ENCODE measurements at places on chromosomes 1 and 21.

DNA sequence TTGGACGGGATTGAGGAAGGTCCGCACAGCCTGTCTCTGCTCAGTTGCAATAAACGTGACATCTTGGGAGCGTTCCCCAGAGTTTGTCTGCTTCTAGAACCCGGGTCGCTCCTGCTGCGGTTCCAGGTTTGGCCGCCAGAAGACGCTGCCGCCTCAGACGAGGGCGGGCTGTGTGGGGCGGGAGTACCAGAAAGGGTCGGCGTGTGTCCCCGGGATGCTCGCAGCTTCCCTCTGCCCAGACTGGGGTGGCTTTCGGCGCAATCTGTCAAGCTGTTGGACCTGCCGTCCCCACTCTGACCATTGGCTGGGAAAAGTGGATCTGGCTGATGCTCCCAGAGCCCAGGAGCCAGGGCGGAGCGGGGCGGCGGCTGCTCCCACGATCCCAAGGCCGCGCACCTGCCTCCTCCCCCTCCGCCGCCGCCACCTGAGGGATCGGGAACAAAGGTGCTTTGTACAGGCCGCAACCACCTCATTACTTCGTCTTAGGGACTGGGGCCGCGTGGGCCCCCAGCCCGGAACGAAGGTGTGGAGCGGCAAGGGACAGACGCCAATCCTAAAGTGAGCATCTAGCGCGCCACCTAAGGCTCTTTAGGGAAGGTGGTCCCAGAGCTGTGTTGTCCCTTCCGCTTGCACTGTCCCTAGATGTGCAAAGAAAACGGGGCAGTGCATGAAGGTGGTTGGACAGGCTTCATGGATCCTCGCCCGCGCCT lies 683 bp upstream of the EFNA4 start:
- no peak for DNase-seq

GRCh38 chr1:53641481-53642214 lies 97.3 kb downstream of the GLIS1 start:
- DNase-seq: no peak

GRCh38 chr1:7295946-7296345 lies 475.1 kb upstream of the VAMP3 start:
- no peak for DNase-seq

DNA sequence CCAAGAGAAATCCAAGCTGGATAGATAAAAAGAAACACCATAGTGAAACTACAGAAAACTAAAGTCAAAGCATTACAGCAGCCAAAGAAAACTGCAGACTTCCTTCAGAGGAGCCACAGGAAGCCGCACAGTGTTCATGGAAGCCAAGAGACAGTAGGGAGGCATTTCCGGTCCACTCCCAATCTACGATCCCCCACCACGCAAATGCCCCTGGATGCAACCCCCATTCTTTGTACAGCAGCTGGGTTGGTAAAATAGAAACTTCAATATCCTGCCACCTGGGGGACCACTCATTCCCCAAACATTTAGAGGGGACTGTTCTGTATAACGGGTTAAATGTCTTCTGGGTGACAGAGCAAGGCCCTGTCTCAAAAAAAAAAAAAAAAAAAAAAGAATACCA lies 43.9 kb upstream of the TSPEAR start:
- DNase-seq: no peak

- DNase-seq: no peak
These were observed 163.6 kb downstream of the GLUL start for GRCh38 chr1:182227864-182228547.

- no peak for DNase-seq
These were observed 29.9 kb upstream of the IGSF21 start for GRCh38 chr1:18077657-18078215.

DNA sequence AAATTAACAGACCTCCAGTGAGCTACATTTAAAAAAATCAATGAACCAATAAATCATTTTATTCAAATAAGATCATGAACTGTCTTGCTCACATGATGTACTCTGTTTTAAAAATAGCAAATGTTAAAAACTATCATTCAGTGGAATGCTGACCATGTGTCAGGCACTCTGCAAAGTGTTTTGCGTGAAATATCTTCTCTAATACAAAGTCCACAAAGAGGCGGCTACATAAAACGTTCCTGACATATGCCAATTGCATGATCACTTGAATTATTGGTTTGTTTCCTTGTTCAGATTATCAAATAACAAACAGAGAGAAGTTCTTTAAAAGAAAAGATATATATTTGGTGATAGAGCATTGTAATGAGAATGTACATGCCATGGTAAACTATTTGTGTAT lies 10.7 kb downstream of the FMO2 start:
- DNase-seq: no peak

DNA sequence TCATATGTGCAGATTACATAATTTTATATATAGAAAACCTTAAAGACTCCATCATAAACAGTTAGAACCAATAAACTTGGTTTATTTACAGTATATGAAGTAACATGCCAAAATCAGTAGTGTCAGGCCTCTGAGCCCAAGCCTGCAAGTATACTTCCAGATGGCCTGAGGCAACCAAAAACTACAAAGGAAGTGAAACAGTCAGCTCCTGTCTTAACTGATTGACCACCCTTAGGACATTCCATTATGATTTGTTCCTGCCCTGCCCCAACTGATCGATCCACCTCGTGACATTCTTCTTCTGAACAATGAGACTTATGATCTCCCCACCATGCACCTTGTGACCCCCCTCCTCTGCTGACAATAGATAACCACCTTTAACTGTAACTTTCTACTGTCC lies 630.3 kb downstream of the AMY1C start:
- no peak for DNase-seq

DNA sequence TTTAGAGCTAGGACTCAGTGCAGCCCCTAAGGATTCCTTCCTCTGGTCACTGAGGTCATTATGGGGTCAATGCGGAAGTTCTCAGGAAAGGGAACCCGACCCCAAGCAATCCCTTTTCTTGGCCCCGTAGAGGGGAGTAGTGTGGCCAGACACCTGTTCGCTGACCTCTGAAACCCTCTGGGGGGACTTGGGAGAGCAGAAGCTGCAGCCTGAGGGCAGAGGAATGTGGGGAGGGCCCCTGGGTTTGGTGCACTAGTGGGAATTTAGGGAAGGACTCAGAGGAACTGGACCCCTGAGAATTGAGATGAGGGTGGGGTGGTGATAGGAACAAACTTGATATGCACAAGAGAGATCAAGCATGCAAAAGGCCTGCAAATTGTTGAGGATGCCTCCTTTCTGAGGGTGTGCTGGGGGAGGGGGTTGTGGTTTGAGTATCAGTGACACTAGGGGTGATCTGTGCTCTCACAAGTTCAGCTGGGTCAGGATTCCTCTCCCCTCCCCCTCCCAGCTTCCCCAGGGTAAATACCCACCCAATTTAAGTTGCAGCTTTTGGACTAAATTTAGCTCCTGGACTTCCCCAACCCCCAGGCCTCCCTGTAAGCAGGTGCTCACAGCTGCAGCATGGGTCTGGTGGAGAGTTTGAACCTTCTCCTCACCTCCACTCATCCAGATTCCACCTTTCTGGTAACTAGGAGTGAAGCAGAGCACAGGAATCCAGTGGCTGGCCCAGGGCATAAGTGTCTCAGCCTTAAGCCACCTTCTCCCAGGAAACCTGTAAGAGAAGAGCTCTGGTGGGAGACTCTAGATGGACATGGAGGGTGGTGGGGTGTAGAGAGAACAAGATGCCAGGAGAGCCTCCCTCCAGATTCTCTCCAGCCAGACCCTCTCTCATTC lies 13.5 kb downstream of the ADAMTSL4 start:
- no peak for DNase-seq

- no peak for DNase-seq
These were observed 31.2 kb downstream of the KCNA10 start for GRCh38 chr1:110487726-110488125.

DNA sequence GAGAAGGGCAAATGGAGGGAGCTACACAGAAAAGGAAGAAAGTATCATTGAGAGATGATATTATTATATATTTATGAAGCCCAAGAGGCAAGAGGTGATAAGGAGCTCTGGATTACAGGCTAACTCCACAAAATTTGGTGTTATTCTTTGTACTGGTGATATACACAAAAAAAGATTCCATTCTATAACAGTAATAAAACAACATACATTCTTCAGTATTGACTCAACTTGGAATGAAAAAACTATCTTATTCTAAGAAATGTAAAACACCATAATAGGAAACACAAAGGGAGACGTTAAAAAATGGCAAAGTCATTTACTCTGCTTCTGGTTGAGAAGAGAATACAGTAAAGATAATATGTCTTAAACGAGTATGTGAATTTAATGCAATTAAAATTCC lies 99.4 kb downstream of the TEX35 start:
- DNase-seq: no peak

- DNase-seq: no peak
These were observed 28.4 kb upstream of the PLEKHO1 start for GRCh38 chr1:150121236-150121862.

- DNase-seq: no peak
These were observed 33.7 kb downstream of the L1TD1 start for GRCh38 chr1:62228136-62228882.

GRCh38 chr1:17816511-17816910 lies 61.4 kb downstream of the ACTL8 start:
- no peak for DNase-seq

GRCh38 chr1:34013958-34014737 lies 150.3 kb downstream of the HMGB4 start:
- peak; percentile 39 for DNase-seq

- no peak for DNase-seq
These were observed 1655.4 kb downstream of the BRINP3 start for GRCh38 chr1:188822248-188822647.

- DNase-seq: no peak
These were observed 26.3 kb upstream of the IER5 start for GRCh38 chr1:181061891-181062835.

- DNase-seq: no peak
These were observed 62.1 kb downstream of the TP53BP2 start for GRCh38 chr1:223783676-223784075.

DNA sequence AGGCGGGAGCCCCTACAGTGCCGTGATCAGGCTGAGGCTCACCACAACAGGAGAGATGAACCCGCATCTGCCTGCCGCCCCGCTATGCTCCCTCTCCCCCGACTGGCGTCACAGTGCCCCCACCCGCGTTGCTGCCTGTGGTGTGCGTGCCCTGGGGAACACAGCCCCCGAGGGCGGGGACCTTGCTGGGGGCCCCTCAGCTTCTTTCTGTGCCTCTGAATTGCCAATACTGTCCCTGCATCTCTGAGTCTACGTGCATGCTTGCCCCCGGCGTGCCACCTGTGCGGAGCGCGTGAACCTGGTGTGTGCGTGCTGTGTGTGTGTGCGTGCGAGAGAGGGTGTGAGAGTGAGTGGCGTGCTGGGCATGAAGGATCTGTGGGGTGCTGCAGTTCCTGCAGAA lies 10.3 kb downstream of the PARS2 start:
- no peak for DNase-seq

DNA sequence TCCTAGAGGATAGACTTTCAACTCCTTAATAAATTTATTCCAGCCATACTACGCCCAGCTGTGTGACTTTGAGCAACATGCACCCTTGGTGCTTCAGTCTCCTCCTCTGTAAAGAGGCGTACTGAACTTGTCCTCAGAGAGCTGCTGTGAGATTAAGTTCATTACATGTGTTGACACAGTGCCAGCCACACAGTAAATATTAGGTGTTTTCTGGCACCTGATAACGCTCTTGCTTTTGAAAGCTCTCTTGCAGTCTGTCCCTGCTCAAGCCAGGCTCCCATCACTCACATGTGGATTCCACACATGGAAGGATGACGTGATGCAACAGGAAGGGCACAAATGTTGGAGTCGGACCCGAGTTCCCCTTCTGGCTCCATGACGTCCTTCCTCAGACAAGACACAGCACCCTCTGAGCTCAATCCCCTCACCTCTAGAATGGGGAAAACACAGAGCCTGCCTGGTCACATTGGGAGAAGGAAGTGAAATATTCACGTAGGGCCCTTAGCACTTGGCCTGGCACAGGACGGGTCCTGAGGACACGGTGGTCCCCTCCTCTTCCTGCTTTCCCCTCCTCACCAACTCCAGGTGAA lies 7.7 kb downstream of the IFNLR1 start:
- DNase-seq: no peak

- DNase-seq: peak; percentile 86
These were observed 135.7 kb upstream of the SLC45A1 start for GRCh38 chr1:8182034-8182761.

- no peak for DNase-seq
These were observed 40.2 kb upstream of the KCNA10 start for GRCh38 chr1:110559157-110559556.

GRCh38 chr1:226549094-226549936 lies 751 bp downstream of the STUM start:
- no peak for DNase-seq

DNA sequence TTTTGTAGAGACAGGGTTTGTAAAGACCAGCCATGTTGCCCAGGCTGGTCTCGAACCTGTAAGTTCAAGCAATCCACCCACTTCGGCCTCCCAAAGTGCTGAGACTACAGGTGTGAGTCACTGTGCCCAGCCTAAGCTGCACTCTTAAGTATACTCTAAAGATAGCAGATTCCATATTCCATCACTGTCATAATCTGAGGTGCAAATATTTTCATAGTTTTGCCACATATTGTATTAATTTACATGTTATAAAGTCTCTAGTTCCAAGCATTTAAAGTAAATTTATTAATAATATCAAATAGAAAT lies 121.3 kb downstream of the HFM1 start:
- no peak for DNase-seq

GRCh38 chr1:236457775-236458174 lies 63.7 kb downstream of the EDARADD start:
- DNase-seq: no peak

Measured in SJSA1 (cell line).